GM06990 (cell line): ENCODE measurements at places on chromosomes 1 and 21.

- no peak for DNase-seq
Measured at GRCh38 chr1:202170726-202171125, 10.3 kb upstream of the PTPN7 start.

DNA sequence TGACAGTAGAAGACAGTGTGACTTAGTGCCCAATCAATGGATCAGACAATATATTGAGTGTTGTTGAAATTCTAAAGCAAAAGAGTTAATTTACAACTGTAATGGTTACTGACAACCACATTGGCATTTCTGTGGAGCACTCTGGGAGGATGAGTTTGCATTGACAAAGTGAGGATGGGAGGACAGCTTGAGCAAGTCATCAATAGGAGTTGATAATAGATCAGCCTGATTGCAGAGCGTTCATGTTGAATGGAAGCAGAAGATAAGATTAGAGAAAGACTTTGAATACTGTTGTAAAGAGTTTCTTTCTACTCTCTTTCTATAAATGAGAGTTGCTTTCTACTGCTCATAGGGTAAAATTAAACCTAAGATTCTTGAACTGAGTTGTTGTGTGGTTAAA is 3.9 kb downstream of the EEIG2 start:
- DNase-seq = no peak

DNA sequence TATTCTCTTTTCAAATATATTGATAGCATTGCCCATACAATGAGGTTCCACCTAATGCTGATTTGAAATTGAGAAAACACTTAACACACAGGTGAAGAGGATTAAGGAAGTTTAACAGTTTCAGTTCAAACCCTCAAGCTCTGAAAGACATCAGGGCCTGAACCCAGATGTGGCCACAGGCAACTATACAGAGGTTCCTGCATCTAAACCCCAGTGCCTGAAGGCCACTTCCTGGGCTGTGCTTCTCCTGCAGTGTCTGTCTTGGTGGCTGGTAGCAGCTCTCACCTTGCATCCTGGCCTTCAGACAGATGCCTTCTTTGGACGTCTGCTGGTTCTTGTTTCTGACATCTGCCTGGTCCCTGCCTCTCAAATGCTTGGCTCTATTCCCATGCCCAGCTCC is 25.1 kb upstream of the NGF start:
- no peak for DNase-seq

DNA sequence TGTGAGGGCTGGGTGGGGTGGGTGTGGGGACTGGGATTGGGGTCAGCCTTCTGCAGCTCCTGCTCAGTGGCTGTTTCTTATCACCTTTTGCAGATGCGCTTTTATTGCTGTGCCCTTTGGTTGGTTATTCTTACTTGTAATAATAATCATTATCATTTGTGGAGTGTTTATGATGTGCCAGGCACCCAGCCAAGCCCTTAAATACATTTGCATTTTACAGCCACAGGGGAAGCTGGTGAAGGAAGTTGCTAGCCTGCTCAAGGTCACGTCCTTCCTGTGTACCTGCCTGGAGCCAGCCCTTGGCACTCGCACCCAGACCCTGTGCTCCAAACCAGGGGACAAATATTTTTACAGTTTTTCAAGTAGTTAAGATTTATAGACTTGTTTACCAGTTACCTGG is 144.0 kb downstream of the PGBD5 start:
- DNase-seq = no peak

DNA sequence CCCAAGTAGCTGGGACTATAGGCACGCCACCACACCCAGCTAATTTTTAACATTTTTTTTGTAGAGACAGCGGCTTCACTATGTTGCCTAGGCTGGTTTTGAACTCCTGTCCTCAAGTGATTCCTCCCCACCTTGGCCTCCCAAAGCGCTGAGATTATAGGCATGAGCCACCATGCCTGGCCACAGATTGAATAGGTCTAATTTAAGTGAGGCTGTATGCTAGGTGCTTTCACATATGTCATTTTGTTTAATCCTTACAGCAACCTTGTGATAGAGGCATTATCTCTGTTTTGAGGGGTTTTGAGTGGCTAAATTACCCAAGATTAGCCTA is 7.2 kb downstream of the INTS3 start:
- DNase-seq = no peak

DNA sequence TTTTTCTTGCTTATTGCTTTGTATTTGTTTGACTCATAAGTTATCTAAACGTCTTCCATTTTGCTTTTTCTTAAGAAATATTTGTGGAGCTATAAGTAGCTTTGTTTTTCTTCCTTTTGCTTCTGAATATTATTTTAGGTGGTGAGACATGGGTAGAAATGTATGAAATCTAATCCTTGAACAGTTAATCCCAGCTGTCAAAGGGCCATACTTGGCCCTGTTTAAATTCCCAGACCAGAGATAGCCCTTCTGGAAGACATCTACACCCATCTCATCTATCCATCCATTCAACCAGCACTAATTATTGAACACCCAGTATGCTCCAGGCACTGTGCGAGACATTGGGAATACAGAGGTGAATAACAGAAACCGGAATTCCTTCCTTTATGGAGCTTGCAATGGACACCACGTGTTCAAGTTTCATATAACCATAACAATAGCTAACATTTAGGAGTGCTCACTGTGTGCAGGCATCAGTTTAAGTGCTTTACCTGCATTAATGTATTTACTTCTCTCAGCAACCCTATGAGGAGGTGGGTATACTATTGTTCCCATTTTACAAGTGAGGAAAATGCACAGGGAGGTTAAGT is 8.7 kb downstream of the TACSTD2 start:
- no peak for DNase-seq

GRCh38 chr1:8525558-8526275 is 207.8 kb downstream of the SLC45A1 start:
- DNase-seq = peak; percentile 50

GRCh38 chr1:181160322-181160721 is 71.8 kb downstream of the IER5 start:
- no peak for DNase-seq
